ENCODE measurements at places on chromosomes 13 and 19.
A peak's percentile ranks its signal among the peaks of the same experiment; 100 is the strongest.

DNA sequence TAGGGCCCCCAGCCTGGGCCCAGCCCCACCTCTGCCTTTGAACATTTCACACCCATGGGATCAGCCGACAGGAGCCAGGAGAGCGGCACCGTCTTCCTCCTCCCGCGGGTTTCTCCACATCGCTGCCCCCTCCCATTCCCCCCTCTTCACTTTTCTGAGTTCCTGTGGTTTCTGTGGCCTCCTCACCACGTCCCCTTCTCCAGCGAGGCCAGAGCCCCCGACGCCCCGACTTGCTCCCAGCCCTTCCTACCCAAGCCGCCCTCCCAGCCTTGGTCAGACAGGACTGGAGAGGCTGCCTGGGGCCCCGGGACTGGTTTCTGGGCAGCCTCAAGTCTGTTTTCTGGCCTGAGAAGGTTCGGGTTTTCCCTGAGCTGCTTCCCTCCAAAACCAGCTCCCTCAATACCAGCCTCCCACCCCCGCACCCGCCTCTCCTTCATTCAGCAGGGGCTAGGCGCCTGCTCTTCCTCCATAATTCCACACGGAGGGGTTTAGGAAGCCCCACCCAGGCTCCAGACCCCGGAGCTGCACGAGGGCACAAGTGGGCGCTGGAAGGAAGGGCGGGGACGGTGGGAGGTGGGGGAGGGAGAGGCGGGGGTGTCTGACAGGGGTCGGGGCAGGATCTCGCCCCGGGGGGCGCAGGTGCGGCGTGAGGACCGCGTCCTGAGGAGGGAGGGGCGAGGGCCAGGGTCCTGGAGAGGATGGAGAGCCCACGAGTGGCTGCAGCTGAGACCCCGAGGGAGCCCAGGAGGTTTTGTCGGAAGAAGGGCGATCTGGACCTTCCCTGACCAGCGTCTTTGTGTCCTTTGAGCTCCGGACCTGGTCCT lies 4.0 kb upstream of the SIGLEC10 start:
- DNase-seq: peak; percentile 39

- DNase-seq: no peak
Measured at GRCh38 chr13:109481040-109481439, 305.3 kb downstream of the IRS2 start.

- DNase-seq: no peak
Measured at GRCh38 chr13:113579686-113580085, 4.9 kb upstream of the TFDP1 start.

- DNase-seq: no peak
Measured at GRCh38 chr13:41426047-41426446, 31.3 kb upstream of the RGCC start.

GRCh38 chr13:43744261-43745031 lies 42.3 kb downstream of the ENOX1 start:
- DNase-seq: no peak

GRCh38 chr19:38980583-38981374 lies 5.2 kb upstream of the FBXO17 start:
- DNase-seq: no peak

DNA sequence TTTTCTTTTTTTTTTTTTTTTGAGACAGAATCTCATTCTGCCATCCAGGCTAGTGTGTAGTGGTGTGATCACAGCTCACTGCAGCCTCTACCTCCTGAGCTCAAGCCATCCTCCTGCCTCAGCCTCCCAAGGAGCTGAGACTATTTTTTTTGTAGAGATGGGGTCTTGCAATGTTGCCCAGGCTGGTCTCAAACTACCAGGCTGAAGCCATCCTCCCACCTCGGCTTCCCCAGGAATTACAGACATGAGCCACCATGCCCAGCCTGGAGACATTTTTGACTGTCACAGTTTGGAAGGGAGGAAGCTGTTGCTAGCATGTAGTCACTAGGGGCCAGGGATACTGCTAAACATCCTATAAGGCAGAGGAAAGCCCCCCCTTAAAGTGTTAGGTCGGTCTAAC lies 23.9 kb downstream of the ZIC5 start:
- no peak for DNase-seq

DNA sequence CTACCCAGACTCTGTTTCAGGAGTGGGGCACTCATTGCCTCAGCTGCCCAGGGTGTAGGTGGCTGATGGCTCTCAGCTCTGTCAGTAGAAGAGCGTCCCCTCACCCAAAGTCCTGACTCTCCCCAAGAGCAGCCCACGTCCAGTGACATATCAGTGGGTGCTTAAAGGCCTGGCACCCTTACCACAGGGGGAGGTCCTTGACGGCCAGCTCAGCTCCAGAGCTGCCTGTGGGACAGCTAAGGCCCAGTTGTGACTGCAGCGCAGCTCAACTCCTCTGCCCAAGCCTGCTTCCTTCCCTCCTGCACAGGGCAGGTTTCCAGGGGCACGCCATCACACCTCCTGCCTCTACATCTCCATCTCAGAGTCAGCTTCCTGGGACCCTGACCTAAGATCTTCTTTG lies 32.4 kb downstream of the GRIK5 start:
- DNase-seq: no peak

GRCh38 chr13:94617389-94618000 lies 15.8 kb downstream of the GPR180 start:
- DNase-seq: no peak

DNA sequence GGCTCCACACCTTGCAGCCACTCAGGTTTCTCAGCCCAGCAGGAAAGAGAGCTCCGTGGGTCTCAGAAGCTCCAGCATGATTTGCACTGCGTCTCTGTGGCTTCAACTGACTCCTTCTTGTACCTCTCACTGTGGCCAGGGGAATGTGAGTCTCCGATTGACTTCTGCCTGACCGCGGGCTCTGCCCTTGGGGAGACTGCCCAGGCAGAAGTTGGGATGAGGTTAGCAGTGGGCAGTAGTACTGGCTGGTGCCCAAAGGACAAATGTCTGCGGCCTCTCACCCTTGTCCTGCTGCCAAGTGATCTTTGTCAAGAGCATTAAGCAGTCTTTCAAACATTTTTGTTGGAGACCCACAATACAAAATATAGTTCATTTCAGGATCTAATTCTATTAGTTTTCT lies 34.4 kb upstream of the FXYD3 start:
- DNase-seq: no peak

GRCh38 chr13:53098455-53098854 lies 69.8 kb downstream of the OLFM4 start:
- no peak for DNase-seq

GRCh38 chr13:50713523-50714248 lies 129.8 kb downstream of the DLEU7 start:
- DNase-seq: peak; percentile 93

GRCh38 chr13:51237887-51238286 lies 15.7 kb downstream of the FAM124A start:
- DNase-seq: no peak

DNA sequence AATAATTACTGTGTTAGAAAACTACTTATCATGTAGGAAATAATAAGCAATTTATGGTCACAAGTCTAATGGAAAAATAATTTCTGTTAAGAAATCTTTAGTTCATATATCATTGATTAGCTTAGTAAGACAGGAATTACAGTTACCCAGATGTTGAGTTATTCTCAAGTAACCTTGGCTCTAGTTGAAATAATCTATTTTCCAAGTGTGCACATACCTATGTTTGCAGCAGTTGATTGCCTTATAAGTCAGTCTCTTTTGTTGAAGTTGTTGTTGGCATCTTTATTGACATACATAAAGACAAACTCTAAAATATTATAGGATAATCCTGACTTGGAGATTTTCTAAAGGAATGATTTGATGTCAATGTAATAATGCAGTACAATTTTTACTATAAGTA lies 511.4 kb upstream of the KLF12 start:
- no peak for DNase-seq

GRCh38 chr13:55705971-55706370 lies 1434.7 kb upstream of the PRR20A start:
- no peak for DNase-seq

Data from HL-60 (cell line).